ENCODE measurements at places on chromosomes 5 and 9.

GRCh38 chr5:36657563-36657995 lies 51.2 kb downstream of the SLC1A3 start:
- DNase-seq: no peak

GRCh38 chr5:123119334-123119986 lies 30.4 kb downstream of the PRDM6 start:
- DNase-seq: peak; percentile 73

DNA sequence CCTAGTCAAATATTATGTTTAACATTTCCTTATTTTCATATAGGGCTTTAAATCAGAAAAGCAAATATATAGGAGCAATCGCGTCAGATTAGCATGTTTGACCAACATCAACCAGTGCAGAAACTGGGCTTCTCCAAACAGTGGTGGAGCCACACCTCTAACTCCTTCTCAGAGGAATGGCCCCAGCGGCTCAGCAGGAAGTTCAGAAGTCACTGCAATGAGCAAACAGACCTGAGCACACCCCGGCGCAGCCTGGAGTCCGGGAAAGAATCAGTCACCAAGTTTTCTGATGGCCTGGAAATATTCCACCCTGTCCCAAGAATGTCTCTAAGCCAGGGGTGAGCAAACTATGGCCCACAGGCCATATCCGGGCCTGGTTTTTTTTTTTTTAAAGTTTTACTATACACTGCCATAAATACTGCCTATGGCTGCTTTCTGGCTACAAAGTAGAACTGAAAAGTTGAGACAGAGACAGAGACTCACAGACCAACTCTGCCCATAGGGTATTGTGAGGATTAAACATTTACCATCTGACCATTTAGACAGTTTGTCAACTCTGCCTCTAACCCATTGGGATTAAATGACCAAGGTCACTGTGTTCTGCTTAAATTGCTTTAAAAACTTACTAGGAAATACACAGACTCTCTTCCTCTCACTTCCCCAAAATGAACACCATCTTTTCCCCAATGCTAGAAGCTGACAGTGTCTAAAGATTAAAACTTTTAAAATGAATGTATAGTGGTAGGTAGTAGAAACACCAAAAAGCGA lies 5.4 kb downstream of the GOLM1 start:
- DNase-seq: no peak

GRCh38 chr9:107792596-107792995 lies 303.0 kb upstream of the KLF4 start:
- DNase-seq: no peak

DNA sequence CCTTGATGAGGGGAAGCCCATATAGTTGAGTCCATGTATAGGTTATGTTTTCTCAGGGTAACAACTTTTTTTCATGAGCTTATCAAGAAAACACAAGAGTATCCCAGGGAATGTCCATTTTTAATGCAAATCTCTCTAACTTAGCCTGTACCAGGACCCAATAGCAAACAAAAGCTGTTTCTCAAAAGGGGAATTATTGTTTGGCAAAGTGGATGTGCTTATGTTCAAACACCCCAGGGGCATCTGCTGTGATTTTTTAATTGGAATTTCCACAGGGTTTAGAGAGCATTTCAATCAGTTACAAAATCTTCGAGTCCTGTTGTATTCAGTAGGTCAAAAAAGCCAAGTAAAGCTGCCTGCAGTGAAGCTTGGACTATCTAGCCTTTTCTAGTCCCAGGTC lies 33.4 kb upstream of the CSNK1G3 start:
- no peak for DNase-seq

- DNase-seq: peak; percentile 60
Measured at GRCh38 chr5:168916266-168916665, 337.1 kb upstream of the PANK3 start.

GRCh38 chr9:108688676-108689075 lies 167.1 kb downstream of the ACTL7B start:
- DNase-seq: no peak

DNA sequence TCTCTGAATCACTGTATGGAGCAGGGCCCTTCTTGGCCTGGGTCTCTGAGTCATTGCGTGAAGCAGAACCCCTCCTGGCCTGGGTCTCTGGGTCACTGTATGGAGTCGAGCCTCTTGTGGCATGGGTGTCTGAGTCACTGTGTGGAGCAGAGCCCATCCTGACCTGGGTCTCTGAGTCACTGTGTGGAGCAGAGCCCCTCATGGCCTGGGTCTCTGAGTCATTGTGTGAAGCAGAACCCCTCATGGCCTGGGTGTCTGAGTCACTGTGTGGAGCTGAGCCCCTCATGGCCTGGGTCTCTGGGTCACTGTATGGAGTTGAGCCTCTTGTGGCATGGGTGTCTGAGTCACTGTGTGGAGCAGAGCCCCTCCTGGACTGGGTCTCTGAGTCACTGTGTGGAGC lies 94.0 kb upstream of the RAPGEF1 start:
- DNase-seq: no peak

GRCh38 chr5:59222687-59223511 lies 640.0 kb downstream of the RAB3C start:
- no peak for DNase-seq

- DNase-seq: no peak
Measured at GRCh38 chr5:2373631-2374030, 377.8 kb downstream of the IRX2 start.

GRCh38 chr5:139131921-139132432 lies 66.2 kb downstream of the SIL1 start:
- no peak for DNase-seq

DNA sequence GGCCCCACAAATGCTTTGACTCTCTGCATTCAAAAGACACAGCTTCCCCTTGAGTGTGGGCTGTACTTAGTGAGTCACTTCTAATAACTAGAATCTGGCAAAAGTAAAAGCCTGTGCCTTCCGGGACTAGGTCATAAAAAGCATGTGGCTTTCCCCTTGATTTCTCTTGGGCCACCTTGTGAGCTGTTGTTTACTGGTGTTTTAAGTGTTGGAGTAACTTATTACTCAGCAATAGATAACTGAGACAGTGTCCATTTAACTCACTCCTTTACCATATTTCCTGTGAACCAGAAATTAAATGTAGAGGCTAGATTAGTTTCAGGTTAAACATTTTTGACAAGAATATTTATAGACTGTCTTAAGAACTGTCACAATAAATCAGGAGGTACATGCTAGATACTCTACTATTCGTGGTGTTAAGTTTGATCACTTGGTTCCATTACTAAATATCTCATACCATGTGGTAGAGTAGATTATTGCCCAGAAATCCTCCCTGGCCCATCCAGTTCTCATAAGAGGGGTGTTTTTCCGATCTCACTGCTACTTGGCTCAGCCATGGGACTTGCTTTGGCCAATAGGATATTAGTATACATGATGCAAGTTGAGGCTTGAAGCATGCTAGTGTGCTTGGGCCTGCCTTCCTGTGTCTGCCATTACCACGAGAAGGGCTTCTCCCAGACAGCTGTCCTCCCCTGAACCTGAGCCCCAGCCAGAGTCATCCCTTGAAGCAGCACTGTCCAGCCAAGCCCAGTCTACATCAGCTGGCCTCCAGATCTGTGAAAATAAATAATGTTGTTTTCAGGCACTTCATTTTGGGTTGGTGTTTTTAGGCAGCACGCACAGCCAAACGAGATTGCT lies 10.4 kb upstream of the CMBL start:
- no peak for DNase-seq

GRCh38 chr5:74476046-74476818 lies 164.3 kb downstream of the ENC1 start:
- no peak for DNase-seq

- peak; percentile 38 for DNase-seq
Measured at GRCh38 chr5:122458278-122458872, 146.3 kb downstream of the SNCAIP start.

GRCh38 chr5:170306381-170306831 lies 8.8 kb upstream of the LCP2 start:
- no peak for DNase-seq

GRCh38 chr5:761854-762710 lies 22.4 kb downstream of the ZDHHC11B start:
- DNase-seq: peak; percentile 22

Data from iPS-NIHi11 (cell line).